ENCODE measurements at places on chromosomes 3 and 15. TPM values are rescaled to one million over a fixed set of nuclear protein-coding genes. Genes with fewer than 3 reads are reported as not detected.

The SNTN gene
- not detected for total RNA-seq

The ZNF621 gene
- 6.8 TPM for total RNA-seq

The ILDR1 gene
- total RNA-seq = not detected

The HIGD2B gene
- total RNA-seq = not detected

The ADGRG7 gene
- total RNA-seq = not detected

The CCDC191 gene
- 1.0 TPM for total RNA-seq

The ABI3BP gene
- total RNA-seq = 4.7 TPM

The ISLR gene
- 16.1 TPM for total RNA-seq

The GOLGA6L9 gene
- total RNA-seq = 1.2 TPM

The SLC6A1 gene
- not detected for total RNA-seq

The TUSC7 gene
- total RNA-seq = not detected

The RTF1 gene
- total RNA-seq = 15.5 TPM

The LRTM1 gene
- not detected for total RNA-seq

The NPAP1 gene
- not detected for total RNA-seq

The NLGN1 gene
- 0.50 TPM for total RNA-seq

The MAP4 gene
- 141 TPM for total RNA-seq

The SETD2 gene
- 13.8 TPM for total RNA-seq

The HYKK gene
- total RNA-seq = 7.4 TPM

The ANKUB1 gene
- total RNA-seq = not detected

The LDHAL6B gene
- not detected for total RNA-seq

The SCAANT1 gene
- total RNA-seq = not detected

The VGLL3 gene
- total RNA-seq = 15.8 TPM

The USP50 gene
- total RNA-seq = not detected

The INO80 gene
- total RNA-seq = 17.8 TPM

The CCK gene
- 2.7 TPM for total RNA-seq

The WDR5B gene
- 3.7 TPM for total RNA-seq

All from bronchus fibroblast of lung (primary cell).